ENCODE measurements at places on chromosomes 13 and 19.

- DNase-seq: no peak
Observed at GRCh38 chr19:47573071-47574026, at the start of gene ZNF541. Gene ZNF541 (minus strand): TSS chr19:47573148. CDS start chr19:47555856, 17,292 bp downstream.

DNA sequence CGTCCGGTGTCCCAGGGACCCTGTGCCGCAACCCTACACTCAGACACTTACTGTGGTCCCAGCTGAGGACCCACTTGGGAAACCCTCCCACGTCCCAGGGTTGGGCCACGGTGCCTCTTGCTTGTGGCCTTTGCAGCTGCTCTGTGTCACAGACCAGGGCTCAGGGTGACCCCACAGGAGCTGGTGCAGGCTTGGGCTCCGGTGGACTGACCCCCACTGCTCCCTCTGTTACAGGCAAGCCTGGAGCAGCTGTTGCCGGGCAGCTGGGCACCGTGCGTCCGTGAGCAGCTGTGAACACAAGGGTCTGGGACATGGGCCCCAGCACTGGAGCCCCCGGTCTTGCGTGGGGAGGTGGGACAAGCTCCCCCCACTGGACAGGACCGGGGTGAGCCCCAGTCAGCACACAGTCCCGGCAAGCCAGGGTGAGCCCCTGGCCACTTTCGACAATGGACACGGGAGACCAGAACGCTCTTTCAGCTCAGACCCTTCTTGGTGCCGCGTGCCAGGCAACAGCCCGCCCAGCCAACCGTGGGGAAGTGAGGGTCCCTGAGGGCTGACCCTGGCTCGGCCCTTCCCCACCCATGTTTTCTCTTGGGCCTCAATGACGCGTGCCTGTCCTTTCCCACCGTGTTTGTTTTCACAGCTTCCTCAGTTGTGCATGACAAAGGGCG is 65.7 kb upstream of the C13orf46 start:
- DNase-seq: no peak

DNA sequence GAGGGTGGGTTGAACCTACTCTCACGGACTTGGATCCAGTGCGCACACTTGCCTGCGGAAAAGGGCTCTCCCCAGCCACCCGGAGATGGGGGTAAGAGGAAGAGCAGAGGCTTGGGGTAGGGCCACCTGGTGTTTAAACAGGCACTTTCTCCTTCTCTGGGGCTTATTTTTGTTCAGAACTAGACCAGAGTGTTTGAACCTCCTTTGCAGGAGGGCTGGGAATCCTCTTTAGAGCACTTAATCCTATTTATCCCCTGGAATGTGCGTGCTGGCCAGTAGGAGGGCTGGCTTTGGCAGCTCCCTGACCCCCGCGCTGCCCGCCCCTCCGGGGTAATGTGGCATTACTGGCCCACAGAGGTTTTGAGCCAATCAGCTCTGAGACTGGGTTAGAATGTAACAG is 2.0 kb downstream of the RGS9BP start:
- DNase-seq: no peak

GRCh38 chr13:41387576-41387975 is 69.8 kb upstream of the RGCC start:
- no peak for DNase-seq

- DNase-seq: no peak
Observed at GRCh38 chr19:49256691-49257090, 68.3 kb downstream of the SLC6A16 start.

DNA sequence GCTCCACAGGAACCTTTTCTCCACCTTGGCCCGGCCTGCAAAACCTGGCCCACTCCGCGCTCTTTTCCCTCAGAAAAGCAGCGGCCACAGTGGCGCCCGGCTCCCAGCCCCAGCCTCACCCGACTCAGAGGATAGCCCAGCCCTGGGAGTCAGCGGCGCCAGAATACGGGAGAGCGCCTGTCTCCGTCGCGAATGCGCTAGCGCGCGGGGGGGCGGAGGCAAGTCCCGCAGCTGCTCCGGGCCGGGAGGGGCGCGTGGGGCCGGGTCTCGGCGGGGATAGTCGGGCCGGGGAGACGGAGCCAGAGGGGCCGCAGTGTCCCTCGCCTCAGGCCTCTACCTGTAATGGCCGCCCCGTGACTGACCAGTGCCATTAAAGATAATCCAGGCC is at the start of gene ZFP30:
Gene ZFP30 (minus strand): TSS at position 165 of the 388 bp plus-strand sequence. CDS start 7,643 bp downstream, outside the sequence.
- peak; percentile 84 for DNase-seq

DNA sequence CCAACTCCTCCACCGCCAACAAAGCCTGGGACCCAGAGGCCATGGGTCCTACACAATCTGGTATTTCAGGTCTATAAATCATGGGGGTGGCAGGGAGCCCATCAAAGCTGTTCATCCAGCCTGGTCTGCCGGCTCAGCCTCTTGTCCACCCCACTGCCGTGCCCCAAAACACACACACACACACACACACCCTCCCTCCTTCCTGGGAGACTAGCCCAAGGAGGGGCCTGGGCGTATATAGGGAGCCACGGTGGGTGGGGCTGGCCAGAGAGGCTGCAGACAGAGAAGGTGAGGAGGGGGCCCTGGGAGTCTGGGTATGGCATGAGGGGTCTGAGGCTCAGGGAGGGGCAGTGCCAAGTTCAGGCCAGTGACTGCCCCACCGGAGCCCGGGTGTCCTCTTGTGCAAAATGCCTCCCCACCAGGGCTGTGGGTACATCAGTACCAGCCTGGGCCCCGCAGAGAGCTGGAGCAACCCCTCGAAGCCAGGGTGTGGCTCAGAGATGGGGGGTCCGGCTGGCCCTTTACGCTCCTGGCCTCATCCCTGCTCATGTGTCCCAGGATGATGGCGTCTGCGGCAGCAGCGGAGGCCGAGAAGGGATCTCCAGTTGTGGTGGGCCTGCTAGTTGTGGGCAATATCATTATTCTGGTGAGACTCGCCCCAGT is at the start of gene UPK1A:
Gene UPK1A (plus strand): TSS at position 267 of the 663 bp plus-strand sequence. CDS start 296 bp downstream, at position 563.
- DNase-seq: no peak

GRCh38 chr19:3323026-3323425 is 43.4 kb upstream of the NFIC start:
- no peak for DNase-seq

DNA sequence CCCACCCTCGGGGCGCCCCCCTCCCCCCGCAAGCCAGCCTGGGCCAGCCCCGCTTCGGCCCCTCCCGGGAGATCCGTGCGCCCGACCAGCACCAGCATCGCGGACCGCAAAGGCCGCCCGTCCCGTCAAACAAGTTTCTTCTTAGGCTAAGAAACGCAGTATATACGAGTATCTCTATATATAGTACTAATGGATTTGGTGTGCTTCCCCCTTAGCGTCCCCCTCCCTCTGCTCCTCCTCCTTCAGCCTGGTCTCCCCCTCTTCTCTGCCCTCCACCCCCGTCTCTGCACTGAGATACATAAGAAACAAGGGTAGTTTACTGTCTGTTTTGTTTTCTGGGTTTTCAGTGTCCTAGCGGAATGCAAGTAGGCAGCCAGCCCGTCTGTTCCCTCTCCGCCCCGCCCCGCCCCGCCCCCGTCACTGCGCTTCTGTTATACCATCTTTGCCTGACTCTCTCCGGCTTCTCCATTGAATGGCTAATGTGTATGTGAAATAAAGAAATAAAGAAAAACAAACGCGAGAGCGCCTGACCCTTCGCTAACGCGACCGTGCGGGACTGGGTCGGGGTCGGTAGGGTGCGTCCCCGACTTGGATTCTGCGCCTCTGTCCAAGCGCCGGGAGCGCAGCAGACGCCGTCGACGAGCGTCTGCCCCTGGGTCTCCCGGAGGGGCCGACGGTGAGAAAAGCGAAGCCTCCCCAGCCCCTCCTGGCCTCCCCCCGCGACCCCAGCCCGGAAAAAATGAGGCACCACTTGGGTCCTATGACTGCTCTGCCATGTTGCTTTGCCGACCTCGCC is 4.2 kb downstream of the LYL1 start:
- DNase-seq: no peak

- DNase-seq: no peak
Observed at GRCh38 chr13:111270765-111271698, 49.4 kb upstream of the TEX29 start.

- DNase-seq: no peak
Observed at GRCh38 chr19:49019242-49019932, 2.5 kb upstream of the LHB start.

GRCh38 chr13:37348916-37349643 is 243.6 kb upstream of the CSNK1A1L start:
- DNase-seq: no peak

GRCh38 chr19:54606891-54607784 is 13.7 kb downstream of the LILRA1 start:
- no peak for DNase-seq

- DNase-seq: no peak
Observed at GRCh38 chr13:56012644-56013043, 1128.1 kb upstream of the PRR20A start.

DNA sequence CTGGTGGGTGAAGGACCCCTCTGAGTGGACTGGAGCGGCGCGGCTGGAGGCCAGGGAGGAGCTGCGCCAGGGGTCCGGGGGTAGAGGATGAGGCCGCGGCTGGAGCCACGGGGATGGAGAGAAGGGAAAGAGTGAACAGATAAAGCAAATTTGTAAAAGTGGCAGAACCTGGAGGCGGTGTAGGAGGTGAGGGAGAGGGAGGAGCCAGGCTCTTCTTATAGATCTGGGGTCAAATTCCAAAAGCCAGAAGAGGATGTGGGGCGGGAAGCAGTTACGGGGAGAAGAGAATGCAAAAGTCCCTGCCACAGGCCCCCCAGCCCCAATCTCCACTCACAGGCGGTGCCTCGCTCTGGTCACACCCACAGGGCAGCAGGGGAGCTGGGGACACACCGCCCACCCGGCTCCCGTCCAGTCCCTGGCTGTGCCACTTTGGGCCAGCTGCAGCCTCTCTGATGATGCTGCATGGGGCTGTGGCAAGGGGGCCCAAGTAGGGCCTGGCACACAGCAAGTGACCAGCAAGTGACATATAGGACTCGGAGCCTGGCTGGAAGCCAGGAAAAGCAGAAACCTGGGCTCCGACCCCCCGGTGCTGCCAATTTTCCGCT is 11.1 kb downstream of the LRRC4B start:
- DNase-seq: no peak

- no peak for DNase-seq
Observed at GRCh38 chr13:99374994-99375737, 68.0 kb upstream of the GPR183 start.

GRCh38 chr19:48480558-48481500 is 11.7 kb downstream of the CYTH2 start:
- DNase-seq: no peak

- DNase-seq: peak; percentile 34
Observed at GRCh38 chr13:72839831-72840426, 58.0 kb downstream of the PIBF1 start.

DNA sequence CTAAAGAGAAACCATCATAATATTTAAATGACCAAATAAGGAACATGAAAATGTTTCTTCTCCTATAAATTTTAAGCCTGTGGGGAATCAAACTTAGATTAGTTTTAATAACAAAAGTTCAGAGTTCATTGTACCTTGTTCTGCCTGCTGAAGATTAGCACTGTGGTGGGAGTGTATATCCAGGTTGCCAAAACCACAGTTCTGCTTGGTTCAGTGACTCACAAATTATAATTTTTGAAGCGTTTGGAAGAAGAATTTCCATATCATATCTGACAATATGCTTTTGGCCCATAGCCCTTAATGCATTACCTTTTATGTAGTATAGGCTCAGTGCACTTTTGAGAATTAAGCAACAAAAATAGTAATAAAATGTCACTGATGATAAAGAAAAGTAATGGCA is 545.2 kb downstream of the GPC6 start:
- DNase-seq: no peak

GRCh38 chr13:113602291-113602988 is 17.9 kb downstream of the TFDP1 start:
- no peak for DNase-seq
